ENCODE measurements at places on chromosomes 2 and 18. TPM values are rescaled to one million over a fixed set of nuclear protein-coding genes. Genes with fewer than 3 reads are reported as not detected.

Gene UGT1A10
- not detected for total RNA-seq

Gene ADCY3
- total RNA-seq, result 140 TPM

Gene KIF5C
- total RNA-seq, result 6.2 TPM

Gene NPC1
- 21.6 TPM for total RNA-seq

Gene GCC2
- 7.6 TPM for total RNA-seq

Gene UGT1A8
- not detected for total RNA-seq

Gene MPP4
- not detected for total RNA-seq

Gene CXCR1
- not detected for total RNA-seq

Gene C2orf72
- 20.5 TPM for total RNA-seq

Gene PHLPP1
- total RNA-seq, result 9.8 TPM

Gene ZNF521
- total RNA-seq, result 41.6 TPM

Gene OXER1
- 0.32 TPM for total RNA-seq

Gene CDCA7
- total RNA-seq, result not detected

Gene C2orf66
- total RNA-seq, result not detected

Gene PSD4
- 11.2 TPM for total RNA-seq

Gene THSD7B
- not detected for total RNA-seq

Gene ABCB6
- 17.9 TPM for total RNA-seq

Gene LONRF2
- 7.6 TPM for total RNA-seq

Gene PROC
- not detected for total RNA-seq

Gene IL1A
- total RNA-seq, result not detected

Gene PAX8
- 0.11 TPM for total RNA-seq

Gene MREG
- total RNA-seq, result not detected

Gene GPAT2
- 9.4 TPM for total RNA-seq

Gene GALR1
- not detected for total RNA-seq

Gene CNOT9
- total RNA-seq, result 46.7 TPM

Gene RBBP8
- 1.9 TPM for total RNA-seq

Gene MATN3
- 0.64 TPM for total RNA-seq

Gene CD8B2
- not detected for total RNA-seq

Gene RAX
- not detected for total RNA-seq

Gene SLC8A1
- total RNA-seq, result 5.6 TPM

Gene CCDC85A
- 15.0 TPM for total RNA-seq

Gene TNS1
- 1,334 TPM for total RNA-seq

Gene AQP4
- not detected for total RNA-seq

Data from ascending aorta (tissue), 2 donors.